Motor neuron (in vitro differentiated cells): ENCODE measurements at places on chromosomes 6 and 20.

- peak; percentile 100 for ATAC-seq
Measured at GRCh38 chr6:121932076-121932991, 467.1 kb upstream of the HSF2 start.

- ATAC-seq, result no peak
Measured at GRCh38 chr6:76495909-76496308, 423.4 kb upstream of the IMPG1 start.

DNA sequence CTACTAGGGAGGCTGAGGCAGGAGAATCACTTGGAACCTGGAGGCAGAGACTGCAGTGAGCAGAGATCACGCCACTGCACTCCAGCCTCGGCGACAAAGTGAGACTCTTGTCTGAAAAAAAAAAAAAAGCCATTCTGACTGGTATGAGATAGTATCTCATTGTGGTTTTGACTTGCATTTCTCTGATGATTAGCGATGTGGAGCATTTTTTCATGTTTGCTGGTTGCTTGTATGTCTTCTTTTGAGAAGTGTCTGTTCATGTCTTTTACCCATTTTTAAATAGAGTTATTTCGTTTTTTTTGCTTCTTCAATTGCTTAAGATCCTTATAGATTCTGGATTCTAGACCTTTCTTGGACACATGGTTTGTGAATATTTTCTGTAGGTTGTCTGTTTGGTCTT lies 103.5 kb upstream of the SIM1 start:
- ATAC-seq, result no peak

DNA sequence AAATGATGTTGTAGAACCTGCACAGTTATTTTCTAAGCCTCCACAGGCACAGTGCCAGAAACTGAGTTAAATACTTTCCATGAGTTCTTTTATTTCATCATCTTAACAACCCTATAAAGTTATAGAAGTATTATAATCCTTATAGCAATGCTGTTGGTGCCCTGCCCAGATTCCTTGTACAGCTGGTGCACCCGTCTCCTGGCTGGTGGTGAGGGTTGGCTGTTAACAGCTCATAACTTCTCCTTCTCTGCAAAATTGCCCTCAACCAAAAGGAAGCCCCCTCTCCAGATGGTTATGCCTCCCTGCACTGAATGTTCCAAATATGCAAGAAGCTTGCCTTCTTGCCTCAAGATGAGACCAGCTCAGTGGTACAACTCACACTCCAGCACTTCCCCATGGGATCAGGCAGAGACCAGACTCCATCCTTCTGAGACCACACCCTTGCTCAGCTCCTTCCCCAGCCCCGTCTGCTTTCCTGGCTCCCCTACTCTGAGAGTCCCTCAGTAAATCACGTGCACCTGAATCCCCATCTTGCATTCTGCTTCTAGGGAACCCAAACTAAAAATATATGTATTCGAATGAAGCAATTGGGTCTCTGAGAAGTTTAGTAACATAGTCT lies 304.4 kb upstream of the PLCB4 start:
- no peak for ATAC-seq

DNA sequence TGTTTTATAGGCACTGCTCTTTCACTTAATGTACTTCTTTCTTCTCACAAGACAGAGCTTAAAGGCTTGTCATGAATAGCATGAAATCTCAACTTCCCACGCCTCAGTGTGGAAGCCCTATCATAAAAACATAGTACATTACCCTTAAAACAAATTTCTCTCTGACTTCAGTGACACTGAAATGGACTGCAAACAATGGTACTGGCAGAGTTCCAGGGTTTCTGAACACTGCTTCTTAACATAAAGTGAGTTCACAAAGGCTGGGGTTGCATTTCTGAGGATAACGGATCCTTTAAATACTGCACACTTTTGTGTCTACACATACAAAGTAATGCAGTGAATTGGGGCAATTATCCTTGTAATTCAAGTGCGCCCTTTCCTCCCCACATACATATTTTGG lies 32.3 kb upstream of the PLEKHG1 start:
- peak; percentile 69 for ATAC-seq

DNA sequence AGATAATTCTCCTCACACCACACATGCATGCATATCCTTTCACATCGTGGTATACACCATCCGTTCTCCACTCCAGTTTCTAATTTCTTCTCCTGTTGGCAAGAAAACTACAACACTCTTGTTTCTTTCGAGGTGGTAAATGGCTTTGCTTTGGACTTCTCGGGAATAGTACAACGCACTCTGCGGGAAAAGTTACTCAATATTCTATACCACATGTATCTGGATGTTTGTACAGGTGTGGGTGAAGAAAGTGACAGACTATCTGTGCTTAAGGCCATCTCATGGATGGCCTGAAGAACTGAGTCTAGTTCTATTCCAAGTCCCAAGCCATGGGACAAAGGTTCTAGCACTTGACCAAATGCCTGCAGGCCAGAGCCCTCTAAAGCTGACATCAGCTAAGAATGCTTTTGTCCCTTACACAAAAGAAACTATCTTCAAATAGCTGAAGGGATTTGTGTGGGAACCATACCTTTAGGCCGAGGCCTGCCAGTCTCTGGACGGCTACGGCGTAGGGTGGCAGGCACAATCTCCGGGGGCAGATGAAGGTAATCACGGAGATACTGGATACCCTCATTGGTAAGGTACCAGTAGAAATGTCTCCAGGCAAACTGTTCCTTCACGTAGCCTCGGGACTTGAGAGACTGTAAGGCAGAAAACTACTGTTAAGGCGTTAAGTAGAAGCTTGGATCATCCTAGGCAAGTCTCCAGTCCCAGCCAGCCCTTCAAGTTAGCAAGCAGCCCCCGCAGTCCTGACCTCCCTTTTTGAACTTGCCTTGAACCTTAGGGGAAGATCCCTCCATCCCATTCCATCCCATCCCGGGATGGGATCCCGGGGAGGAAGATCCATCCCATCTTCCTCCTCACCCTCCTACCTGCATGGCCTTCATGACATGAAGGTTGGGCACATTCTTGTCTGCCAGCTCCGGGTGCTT lies 1.4 kb downstream of the RPS10 start:
- ATAC-seq, result no peak

DNA sequence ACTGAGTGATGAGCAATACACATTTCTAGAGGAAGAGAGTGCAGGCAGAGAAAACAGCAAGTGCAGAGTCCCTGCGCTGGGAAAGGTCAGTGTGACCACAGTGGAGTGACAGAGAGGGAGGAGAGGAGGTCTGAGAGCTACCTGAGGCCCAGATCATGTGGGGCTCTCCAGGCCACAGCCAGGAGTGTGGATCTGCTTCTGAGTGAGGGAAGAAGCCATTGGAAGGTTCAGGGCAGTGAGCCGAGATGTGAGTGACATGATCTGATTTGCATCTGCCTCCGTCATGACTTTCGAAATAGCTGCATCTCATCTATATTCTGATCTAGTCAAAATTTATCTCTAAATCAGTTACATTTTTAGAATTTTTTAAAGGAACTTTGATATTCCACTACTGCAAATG lies 367.1 kb downstream of the PREX1 start:
- ATAC-seq, result no peak

GRCh38 chr6:13479971-13480434 lies 7.4 kb downstream of the GFOD1 start:
- no peak for ATAC-seq

DNA sequence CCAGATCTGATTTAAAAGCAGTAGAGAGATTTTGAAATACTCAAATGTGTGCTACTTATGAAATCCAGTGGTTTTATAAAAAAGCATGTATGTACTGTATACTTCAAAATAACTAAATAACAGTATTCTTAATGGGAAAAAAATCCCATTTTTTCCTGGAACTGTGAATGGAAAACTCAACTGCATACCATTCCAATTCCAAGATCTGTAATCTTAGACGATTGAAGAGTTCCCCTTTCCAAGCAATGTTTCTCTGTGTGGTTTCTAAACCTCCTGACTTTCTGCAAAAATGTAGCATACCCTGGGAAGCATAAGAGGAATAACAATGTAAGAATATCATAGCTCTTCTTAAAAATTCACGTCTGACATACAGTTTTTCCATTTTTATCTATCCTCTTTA lies 40.3 kb upstream of the HIVEP2 start:
- ATAC-seq, result no peak

- ATAC-seq, result no peak
Measured at GRCh38 chr6:33983109-33983716, 162.7 kb downstream of the GRM4 start.

- no peak for ATAC-seq
Measured at GRCh38 chr20:59586613-59587012, 17.7 kb upstream of the PHACTR3 start.

DNA sequence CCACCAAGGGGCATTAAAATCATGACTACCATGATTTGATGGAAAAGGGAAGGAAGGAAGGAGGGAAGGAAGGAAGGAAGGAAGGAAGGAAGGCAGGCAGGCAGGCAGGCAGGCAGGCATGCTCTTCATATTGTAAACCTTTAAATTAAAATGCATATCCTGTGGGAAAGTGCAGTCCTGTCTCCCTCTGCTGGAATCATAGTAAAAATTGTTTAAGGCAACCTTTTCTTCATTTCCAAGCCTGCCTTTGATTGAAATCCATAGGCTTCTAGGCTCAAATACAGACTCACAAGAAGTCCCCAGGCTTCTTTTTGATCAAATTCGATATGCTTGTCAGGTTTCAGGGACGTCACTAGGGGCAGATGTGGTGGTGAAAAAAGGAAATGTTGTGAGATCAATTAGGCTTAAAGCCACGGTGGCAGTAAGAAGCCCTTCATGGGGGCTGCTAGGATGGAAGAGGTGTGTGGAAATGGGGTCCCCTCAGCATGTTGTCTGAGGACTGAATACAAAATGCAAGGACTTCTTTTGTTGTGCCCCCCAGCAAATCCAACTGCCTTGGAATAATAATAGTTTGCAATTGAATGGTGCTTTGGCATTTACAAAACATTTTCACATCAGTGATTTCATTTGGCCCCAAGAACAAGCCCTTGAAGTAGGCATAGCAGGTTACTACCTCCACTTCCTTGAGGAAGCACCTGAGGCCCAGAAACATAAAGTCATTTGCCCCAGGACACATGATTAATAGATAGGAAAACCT lies 25.6 kb upstream of the GABRR1 start:
- ATAC-seq, result peak; percentile 70

DNA sequence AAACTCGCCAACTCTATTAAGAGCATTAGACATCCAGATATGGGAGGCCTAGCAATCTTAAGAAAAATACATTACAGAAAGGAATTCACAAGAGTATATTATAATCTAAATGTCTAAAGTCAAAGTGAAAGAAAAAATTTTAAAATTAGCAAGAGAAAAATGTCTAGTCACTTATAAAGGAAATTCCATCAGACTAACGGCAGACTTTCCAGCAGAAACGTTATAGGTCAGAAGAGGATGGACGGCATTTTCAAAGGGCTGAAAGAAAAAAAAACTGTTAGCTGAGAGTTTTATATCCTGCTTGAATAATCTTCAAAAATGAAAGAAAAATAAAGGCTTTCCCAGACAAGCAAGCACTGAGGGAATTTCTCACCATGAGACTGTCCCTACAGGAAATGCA lies 269.0 kb downstream of the HDGFL1 start:
- ATAC-seq, result no peak

DNA sequence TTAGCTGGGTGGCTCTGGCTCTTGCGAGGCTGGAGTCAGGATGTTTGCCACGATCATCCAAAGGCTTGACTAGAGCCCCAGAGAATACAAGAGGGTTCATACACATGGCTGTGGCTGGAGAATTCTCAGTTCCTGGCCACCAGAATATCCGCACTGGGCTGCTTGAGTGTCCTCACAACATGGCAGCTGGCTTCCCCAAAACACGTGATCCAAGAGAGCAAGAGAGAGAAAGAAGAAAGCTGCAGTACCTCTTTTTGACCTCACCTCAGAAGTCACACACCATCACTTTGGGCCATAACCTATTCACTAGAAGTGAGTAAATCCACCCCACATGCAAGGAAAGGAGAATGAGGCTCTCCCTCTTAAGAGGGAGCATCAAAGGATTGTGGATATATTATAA lies 21.5 kb upstream of the BPIFB1 start:
- ATAC-seq, result no peak

- ATAC-seq, result no peak
Measured at GRCh38 chr20:14036567-14036966, 41.3 kb downstream of the MACROD2 start.

DNA sequence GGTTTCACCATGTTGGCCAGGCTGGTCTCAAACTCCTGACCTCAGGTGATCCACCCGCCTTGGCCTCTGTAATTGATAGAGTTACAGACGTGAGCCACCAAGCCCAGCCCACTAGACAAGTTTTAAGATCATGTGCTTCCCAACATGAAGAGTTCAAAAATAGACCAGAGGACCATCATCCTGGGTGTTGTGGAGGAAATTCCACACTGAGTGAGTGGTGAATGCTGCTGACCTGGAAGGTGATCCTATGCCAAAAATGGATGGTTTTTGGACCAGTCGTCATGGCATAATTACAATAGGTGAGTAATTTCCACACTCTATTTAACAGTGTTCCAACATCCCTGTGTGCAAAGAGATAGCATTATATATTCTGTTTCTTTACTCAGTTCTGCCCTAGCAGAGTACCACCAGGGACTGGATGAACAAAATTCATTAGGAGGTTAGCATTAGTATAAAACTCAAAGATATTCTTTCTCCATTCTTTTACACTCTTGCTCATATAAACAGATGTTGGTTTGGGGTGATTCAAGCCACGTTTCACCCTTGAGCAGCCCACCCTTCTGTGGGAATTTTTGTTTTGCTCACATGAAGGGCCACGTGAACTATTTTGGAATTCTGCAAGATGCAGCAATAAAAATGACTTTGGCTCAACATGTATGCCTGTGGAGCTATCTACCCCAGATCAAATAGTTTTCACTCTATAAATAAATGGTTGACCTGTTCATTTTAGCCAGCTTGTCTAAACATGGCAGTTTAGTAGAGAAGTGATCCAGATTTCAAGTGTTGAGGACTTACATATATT lies 206.2 kb upstream of the TCF21 start:
- ATAC-seq, result no peak

DNA sequence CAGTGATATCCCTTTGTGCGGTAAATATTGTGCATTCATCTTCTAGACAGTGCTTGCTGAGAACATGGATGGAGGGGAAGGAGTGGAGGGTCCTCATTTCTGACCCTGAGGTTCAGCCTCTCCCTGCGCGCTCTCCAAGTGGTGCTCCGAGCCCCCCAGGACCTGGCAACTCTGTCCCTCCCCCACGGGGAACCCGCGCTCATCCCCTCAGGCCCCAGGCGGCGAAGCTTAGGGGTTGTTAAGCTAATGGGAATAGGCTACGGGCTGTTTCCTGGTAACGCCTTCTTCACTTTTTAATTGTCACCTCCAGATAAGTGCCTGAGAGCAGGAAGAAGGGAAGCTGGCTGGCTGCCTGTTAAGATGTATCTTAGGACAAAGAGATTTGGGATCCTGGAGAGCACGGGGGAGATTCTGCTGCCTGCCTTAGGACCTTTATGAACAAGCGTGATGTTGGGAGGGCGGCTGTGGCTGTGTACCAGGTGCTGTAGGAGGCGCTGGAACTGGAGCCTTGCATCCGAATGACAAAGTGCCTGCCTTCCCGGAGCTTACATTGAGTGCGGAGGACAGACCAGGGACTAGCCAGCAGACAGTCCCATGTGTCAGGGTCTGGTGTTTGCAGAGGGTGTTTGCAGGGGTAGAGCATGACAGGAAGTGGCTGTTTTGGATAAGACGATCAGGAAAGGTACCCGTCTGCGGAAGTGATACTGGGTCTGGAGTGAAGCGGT lies 11.7 kb downstream of the TSHZ2 start:
- ATAC-seq, result no peak

GRCh38 chr6:166483573-166484250 lies 101.0 kb upstream of the MPC1 start:
- no peak for ATAC-seq

- ATAC-seq, result no peak
Measured at GRCh38 chr6:75691012-75691411, 58.0 kb upstream of the MYO6 start.

GRCh38 chr6:85449388-85449817 lies 480 bp upstream of the NT5E start:
- ATAC-seq, result peak; percentile 34

- ATAC-seq, result peak; percentile 95
Measured at GRCh38 chr6:30942338-30943060, 1.7 kb downstream of the MUCL3 start.
